Right ventricle myocardium inferior (tissue), 1 donor: ENCODE measurements at places on chromosomes 2 and 18. TPM values are rescaled to one million over a fixed set of nuclear protein-coding genes. Genes with fewer than 3 reads are reported as not detected.

Gene CTLA4
- total RNA-seq = 0.19 TPM

Gene ARHGAP25
- 9.4 TPM for total RNA-seq

Gene FHOD3
- total RNA-seq = 350 TPM

Gene TMEM37
- 4.5 TPM for total RNA-seq

Gene OR6B2
- total RNA-seq = not detected

Gene EFR3B
- total RNA-seq = 4.1 TPM

Gene NEDD4L
- 55.9 TPM for total RNA-seq

Gene CNTNAP5
- total RNA-seq = not detected

Gene RIT2
- total RNA-seq = not detected

Gene LONRF2
- 14.9 TPM for total RNA-seq

Gene RHOB
- total RNA-seq = 208 TPM

DNA sequence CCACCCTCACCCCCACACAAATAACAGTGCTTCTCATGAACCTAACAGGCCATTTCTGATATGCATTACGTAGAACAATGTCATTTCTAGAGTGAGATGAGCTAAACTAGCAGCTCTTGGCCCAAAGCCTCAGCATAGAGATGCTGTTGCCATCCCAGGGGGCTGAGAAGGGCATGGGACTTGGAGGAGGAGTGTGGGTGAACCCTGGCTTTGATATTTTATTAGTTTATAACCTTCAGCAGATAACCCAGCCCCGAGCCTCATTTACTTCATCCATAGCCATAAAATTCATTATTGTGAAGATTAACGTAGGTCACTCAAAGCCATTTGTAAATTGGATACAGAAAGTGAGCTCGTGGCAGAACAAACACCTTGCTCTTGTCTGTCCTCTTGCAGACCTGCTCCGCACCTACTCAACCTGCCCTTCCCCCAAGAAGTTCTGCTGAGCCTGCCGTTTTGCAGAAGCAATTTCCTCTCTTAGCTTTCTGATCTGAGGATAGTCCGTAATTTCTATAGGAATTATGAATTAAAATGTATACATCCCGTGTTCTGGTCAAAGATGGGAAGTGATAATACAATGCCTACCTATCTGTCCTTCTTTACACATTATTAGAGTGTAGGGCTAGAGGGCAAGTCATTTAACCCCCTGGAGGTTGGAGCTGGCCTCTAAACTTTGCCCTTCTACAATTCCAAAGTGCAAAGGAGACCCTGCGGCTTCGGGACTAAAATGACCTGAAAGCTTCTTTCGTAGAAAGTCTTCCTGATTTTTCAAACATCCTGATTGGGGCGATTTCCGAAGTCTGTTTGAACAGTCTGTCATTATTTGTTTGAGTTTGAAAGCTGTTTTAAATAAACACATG is 187.4 kb downstream of the BCL2 start:
- DNase-seq = no peak

DNA sequence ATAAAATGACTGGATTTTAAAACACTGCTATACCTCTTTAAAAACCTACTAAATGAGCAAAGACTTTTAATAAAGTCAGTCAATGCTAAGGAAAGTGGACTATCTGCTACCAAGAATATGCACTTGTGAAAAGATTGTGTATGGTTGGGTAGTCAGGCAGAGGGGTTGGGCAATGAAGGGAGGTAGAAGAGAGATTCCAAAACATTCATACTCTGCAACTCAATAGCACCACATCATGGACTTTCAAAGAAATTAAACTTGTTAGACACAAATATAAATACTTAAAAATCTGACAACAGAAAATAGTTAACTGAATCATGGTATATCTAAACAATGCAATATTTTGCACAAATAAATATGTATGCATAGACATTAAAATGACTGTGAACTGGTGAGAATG is 139.9 kb upstream of the MAPRE2 start:
- DNase-seq = no peak

GRCh38 chr2:152635635-152636298 is 81.5 kb downstream of the PRPF40A start:
- DNase-seq = no peak

DNA sequence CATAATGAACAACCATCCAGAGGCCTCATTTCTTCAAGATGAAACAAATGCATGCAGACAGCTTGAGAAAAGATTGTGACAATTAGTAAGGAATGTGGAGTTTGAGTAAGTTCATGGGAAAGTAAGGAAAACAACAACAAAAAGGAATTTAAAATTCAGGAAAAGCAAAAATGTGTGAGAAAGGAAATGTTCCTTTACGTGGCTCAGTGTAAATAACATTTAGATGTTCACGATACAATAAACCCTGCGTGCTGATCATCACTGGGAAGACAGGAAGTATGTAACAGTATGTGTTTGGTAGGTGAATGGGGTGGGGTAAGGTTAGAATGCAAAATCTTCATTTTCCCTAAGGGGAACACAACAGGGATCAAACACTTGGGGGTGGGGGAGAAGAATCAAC is 72.7 kb downstream of the TRIP12 start:
- DNase-seq = no peak

GRCh38 chr2:187916799-187917198 is 362.6 kb upstream of the TFPI start:
- DNase-seq = no peak

DNA sequence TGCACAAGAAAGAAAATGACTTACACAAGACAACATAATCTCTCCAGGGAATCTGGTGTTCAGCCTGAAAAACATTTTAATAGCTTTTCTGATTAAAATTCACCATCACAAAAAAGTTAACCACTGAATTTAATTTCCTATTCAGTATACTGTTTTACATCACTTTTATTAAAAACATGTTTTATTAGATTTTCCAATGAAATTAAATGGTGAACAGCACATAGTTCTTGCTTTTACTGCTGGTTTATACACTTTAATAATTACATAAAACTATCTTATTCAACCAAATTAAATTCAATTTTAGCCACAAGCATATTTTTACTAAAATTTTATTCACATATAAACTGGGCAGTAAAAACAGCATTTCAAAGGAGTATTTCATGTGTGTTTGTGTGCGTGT is 138.3 kb downstream of the NOL4 start:
- DNase-seq = no peak

GRCh38 chr2:74051504-74051903 is 66.8 kb downstream of the TET3 start:
- no peak for DNase-seq

DNA sequence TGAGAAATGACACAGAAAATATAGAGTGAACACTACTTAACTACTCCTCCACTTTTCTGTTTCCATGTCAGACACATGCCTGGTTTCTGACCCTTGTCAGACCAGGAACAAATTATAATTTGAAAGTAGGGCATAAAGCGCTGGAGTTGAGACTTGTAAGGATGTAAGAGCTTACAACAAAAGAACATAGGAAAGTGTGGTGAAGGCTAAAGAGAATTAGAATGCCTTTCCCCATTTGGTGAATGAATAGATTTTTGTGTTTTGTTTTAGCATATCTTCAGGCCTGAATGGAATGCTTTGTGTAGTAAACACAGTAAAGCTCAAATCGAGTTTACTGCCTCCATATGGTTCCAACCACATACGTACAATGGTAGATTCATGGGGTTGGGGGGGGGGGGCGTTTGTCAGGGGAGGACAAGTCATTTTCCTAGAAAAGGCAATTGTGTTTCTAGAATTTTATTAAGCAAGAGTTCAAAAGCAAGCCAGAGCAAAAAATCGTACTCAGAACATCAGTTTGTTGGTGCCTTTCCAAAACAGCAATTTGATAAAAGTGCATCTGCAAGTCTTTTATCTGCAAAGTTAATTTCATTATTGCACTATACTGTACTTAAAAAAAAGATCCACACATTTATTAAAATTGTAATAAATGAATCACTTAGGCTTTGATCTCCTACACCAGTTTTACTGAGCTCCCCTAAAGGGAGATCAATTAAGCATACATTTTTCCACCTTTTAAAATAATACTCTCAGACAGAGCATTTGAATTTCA is 30.9 kb downstream of the NRXN1 start:
- DNase-seq = no peak

GRCh38 chr2:152606081-152606480 is 111.2 kb downstream of the PRPF40A start:
- no peak for DNase-seq

GRCh38 chr18:2982452-2983269 is 30.3 kb downstream of the LPIN2 start:
- DNase-seq = no peak

DNA sequence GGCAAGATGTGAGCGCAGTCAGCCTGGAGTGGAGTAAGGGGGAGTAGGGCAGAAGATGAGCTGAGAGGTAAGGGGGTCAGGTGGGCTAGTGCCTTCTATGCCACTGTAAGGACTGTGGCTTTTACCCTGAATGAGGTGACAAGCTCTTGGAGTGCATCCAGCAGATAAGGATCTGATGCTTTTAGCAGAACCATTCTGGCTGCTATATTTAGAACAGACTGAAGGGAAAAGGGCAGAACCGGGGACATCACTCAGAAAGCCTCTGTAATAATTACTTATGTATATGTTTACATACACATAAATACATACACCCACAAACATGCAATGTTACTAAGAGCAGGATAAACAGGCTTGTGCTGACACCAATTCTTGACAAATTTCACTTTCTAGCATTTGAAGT is 124.8 kb downstream of the DTNB start:
- DNase-seq = no peak

- no peak for DNase-seq
Observed at GRCh38 chr2:236158969-236159777, 9.0 kb downstream of the GBX2 start.

DNA sequence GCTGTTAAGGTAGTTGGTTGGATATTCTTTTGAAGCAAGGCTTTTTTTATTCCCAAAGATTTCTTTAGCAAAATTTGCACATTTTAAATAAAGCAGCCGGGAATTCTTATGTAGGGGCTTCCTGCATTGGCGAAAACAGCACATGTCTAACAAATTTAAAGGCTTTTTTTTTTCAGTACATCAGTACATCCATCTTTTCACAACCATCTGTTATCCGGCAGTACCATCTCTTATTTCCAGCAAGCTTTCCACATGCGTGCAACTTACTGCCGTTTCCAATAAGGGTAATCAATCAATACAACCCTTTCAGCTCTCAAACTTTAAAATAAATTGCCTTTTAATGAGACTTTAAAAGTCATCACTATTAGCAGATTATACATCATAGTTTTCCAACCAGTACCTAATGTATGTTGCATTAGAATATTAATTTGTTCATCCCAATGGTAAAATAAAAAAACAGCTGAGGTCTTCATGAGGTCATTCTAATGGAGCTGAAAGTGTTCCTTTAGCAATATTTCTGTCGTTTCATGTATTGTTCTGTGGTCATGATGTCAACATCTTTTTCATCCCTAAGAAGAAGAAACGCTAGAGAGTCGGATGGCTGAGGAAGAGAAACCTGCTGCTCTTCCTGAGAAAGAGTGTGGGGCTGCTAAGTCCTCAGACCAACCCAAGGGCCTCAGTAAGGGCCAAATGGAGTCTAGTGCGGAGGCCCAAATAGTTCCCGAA is 81.4 kb upstream of the UNC80 start:
- no peak for DNase-seq

GRCh38 chr2:134406311-134406710 is 152.4 kb downstream of the MGAT5 start:
- DNase-seq = no peak

DNA sequence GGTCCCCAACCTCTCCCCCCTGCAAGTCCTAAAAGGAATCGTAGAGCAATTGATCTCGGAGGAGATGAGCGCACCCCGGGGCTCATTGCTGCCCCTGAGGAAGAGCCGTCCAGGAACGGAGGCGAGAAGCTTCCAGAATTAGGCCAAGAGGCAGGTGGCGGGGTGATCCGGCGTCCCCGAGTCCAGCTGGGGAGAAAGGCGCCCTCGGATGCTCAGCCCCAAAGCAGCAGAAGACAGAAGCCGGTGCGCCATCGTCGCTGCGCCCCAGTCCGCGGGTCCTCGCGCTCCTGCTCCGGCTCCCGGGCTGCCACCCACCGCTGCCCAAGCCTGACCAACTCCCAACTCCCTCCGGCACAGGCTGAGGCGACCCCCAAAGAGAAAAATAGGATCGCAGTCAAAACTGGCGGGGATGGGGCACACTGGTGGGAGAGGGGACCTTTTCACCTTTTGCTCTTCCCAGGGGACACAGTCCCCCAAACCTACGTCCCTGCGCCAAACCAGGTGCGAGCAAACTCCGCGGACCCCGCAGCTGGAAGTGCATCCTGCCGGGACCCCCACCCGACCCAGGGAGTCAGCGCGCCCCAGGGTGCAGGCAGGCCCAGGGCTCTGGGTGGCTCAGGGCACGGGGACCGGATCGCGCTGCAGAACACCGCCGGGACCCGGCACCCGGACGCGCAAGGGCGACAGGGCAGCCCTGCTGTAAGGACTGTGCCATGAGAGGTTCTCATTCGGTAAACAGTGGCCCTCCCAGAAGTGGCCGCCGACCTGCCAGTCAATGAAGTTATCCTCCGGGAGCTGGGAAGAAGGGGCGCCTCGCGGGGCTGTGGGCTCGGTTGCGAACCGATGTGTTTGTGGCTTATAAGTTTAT is 8.4 kb upstream of the MEIS1 start:
- peak; percentile 37 for DNase-seq

GRCh38 chr18:41646915-41647620 is 308.0 kb upstream of the PIK3C3 start:
- no peak for DNase-seq

DNA sequence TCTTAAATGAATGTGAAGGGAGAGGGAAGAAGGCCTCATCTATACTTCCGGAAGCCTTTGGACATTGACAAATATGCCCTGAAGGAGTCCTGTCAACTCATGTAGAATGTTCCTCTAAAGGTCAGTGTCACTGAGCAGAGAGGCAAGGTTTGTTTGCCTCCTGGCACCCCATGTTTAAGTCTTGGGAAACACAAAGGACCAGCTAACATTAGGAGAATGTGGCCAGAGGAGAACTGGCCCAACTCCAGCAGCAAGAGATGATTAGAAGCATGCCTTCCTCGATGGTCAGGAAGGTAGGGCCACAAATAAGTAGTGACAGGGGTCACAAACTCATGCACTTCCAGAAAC is 5.7 kb downstream of the DYSF start:
- no peak for DNase-seq

DNA sequence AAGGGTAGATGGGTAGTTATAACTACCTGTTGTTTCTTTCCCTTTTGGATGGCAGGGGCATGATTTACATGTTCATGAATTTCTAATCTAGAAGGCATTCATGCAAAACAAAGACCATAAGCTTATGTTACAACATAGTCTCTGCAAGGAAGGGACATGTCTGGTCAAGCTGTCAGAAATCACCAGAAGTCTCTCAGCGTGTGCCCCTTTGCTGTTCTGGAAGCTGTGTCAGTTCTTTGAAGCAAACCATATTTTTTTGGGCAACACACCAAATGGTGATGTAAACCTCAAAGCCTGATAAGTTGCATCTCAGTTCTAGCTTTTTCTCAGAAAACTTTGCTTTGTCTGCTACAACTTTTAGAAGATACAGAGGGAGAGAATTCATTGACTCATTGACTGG is 173.5 kb upstream of the CTAGE1 start:
- no peak for DNase-seq

DNA sequence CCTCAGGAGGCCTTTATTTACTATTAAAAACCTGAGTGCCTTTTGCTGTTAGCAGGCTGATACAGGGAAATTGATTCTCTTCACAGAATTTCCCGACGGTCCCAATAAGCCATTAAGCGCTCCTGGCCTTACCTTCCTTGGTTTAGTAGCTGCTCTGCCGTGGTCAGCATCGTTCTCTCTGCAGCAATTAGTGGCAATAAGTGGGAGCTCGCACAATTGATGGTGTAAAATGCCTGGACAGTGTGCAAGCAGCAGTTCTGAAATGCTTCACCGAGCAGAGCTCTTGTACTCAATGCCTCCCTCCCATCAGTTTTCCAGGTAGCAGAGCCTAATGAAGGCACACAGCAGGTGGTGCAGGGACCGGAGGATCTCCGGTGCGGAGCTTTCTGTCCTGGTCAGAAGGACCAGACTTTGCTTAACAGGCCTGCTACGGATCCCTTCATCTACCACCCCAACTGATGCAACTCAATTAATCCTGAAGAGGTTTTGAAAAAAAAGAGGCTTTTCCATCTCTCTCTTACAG is 1.1 kb upstream of the LINC00305 start:
- no peak for DNase-seq
